ENCODE measurements at places on chromosomes 6 and 20.
A peak's percentile ranks its signal among the peaks of the same experiment; 100 is the strongest.

DNA sequence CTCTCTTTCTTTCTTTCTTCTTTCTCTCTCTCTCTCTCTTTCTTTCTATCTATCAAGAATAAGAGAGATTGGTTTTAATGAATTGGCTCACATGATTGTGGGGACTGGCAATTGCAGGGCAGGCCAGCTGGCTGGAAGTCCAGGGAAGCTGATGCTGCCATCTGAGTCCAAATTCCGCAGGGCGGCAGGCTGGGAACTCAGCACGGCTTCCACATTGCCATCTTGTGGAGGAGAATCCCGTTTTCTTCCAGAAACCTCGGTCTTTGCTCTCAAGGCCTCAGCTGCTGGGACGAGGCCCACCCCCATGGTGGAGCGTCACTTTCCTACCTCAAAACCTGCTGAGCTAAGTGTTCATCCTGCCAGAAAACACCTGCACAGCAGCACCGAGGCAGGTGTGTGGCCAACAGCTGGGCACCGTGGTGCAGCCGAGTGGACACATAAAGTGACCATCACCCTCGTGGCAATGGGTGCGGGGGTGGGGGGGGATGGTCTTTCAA is 58.8 kb upstream of the SLCO4A1 start:
- no peak for DNase-seq

DNA sequence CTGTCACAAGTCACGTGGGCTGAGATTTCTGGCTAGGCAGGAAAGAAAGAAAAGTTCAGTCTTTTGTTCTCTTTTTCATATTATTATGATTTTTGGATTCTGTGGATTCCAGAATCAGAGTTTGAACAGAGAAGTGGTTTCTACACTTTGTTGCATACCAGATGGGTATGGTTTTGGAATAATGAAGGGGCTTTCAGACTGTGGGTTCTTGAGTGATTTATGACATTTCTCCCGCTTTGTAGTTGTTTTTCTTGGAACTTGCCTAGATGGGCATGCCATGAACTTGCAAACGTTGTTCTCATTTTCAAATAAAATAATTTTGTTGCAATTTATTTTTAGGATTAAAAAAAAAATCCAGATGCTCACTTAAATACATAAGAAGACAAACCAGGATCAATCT is 34.4 kb downstream of the CBFA2T2 start:
- no peak for DNase-seq

DNA sequence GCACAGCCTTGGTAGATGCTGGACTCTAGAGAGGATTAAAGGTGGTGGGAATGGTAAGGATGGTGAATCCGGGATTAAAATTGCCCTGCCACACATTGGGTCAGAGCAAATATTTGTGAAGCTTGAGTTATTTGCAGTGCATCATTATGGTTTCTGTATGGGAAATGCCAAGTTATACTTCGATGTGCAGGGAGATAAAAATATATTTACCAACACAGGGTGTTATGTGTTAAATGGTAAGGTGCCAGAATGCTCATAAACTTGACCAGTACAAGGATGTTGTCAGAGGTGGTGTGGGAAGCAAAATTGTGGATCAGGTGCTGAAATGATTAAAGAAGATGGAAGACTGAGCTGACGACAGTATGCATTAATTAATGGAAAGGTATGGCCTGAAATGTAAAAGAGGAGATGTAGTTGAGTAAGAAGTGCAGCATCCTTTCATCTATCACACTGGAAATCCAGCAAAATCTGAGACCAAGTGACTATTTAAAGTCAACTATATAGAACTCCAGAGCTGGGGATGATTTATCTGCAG is 262.3 kb downstream of the ADGB start:
- DNase-seq, result no peak

DNA sequence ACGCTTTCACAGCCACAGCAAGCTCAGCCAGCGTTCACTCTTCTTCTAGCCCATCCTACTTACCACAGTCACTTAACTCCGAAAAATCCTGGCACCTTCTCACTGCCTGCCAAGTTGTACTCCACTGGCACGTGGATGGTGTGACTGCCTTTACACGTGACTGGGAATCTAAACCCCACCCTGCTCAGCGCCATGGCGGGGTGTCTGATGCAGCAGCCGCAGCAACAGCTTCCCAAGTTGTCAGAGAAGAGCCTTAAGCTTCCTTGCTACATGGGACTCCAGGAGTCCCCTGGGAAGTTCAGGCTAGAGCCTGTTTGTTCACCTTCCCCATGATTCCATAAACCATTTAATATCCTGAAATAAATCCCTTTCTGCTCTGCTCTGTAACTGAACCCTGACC is 61.9 kb upstream of the FOXC1 start:
- DNase-seq, result no peak

DNA sequence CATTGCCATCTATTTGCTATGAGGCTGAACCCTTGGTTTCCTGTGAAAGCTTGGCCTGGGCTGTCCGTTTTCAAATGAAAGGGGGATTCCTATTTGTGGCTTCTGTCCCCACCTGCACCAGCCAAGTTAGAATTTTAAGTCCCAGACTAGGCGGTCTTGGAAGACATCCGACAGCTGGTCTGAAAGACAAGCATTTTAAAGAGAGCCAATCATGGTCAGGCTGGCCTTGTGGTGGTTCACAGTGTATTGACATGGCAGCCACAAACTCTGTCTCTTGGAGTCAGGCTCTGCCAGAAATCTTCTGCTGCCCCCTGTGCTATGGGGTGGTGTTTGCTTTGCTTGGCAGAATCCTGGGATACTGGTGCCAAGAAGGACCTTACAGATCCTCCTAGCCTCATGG is 319.2 kb upstream of the MOCS1 start:
- no peak for DNase-seq

DNA sequence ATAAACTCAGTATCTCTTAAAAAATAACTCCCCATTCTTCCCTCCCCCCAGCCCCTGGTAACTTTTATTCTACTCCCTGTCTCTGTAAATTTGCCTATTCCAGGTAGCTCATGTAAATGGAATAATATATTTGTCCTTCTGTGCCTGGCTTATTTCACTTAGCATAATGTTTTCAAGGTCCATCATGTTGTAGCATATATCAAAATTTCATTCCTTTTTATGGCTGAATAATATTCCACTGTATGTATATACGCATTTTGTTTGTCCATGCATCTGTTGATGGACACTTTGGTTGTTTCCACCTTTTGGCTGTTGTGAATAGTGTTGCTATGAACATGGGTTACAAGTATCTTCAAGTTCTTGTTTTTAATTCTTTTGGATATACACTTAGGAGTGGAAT is 13.0 kb downstream of the PERP start:
- no peak for DNase-seq

DNA sequence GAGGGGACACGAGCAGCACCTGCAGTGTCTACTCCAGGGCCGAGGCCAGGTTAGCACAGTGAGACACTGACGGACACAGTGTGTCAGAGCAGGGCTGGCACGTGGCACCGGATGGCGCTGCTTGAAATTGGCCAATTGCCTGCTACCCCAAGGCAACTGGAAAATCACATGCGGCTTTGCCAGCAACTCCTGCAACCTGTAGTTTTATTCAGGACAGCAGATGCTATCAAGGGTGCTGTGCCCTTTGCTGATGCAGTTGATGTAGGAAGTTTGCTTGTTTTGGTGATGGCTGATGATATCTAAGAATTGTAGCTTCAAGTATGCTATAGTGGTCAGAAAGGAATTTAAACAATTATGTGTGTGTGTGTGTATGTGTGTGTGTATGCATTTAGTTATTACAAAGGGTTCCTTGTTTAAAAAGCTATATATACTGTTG is 25.9 kb downstream of the RIN2 start:
- DNase-seq, result no peak

DNA sequence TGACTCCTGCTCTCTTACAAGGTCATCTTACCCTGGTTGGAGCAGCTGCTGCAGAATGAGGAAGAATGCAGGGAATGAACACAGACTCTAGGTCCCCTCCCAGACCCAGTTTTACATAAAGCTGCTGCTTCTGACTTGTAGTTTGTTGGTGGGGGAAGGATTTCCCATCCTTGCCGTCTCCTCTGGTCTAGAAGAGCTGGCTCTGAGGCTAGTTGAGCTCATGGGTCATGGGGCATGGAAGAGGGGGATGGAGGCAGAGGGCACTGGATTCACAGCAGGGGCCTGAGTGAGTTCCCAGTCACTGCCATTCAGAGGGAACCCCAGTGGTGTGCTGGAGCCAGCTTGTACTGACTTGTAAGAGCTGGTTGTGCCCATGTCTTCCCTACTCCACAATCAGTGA is 9.2 kb upstream of the GUCA1A start:
- DNase-seq, result no peak

- DNase-seq, result no peak
These were observed 176.7 kb downstream of the HACE1 start for GRCh38 chr6:104682722-104683643.

- no peak for DNase-seq
These were observed 378.7 kb upstream of the SOX4 start for GRCh38 chr6:21214738-21215448.

- DNase-seq, result no peak
These were observed 35.8 kb downstream of the TBX18 start for GRCh38 chr6:84728602-84729001.

DNA sequence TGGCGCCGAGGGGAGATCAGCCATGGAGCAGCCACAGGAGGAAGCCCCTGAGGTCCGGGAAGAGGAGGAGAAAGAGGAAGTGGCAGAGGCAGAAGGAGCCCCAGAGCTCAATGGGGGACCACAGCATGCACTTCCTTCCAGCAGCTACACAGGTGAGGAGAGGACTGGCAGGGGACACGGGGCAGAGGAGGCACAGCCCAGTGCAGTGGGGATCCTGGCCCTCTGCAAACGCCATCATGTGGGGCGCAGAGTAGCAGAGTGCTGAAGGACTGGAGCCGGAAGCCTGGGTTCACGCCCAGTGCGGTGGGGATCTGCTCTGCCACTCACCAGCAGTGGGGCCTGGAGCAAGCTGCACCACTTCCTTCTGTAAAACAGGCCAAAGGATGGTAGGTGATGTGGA is 41.1 kb upstream of the FANCE start:
- no peak for DNase-seq

- no peak for DNase-seq
These were observed 17.2 kb downstream of the TAB2 start for GRCh38 chr6:149334682-149335160.

DNA sequence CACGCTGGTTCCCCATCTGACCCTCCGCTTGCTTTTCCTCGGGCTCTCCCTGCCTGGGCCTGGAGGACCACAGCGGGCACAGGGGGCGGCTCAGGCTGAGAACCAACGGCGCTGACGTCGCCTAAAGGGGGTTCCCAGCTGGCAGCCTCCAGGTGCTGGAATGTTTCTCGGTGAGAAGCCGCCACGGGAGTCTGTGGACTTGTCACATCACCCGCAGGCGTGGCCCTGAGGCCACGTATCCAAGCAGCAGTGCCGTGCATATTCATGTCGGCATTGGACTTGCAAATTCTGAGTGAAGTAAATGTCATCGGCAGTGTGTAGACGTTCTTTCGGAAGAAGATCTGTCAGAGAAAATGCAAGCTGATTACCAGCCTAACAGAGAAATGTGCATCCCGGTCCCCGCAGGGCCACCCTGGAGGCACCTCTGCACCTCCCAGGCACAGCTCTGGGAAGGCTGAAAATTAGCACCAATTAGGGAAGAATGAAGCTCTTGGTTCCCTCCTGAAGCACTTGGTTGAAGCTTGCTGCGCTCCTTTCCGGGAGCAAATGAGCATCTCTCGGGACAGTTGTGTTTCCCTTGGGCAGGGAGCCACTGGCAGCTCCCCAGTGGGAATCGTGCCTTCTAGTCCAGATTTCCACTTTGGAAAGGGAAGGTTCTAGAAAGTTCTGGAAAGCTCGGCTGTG is 24.3 kb downstream of the NTSR1 start:
- no peak for DNase-seq

DNA sequence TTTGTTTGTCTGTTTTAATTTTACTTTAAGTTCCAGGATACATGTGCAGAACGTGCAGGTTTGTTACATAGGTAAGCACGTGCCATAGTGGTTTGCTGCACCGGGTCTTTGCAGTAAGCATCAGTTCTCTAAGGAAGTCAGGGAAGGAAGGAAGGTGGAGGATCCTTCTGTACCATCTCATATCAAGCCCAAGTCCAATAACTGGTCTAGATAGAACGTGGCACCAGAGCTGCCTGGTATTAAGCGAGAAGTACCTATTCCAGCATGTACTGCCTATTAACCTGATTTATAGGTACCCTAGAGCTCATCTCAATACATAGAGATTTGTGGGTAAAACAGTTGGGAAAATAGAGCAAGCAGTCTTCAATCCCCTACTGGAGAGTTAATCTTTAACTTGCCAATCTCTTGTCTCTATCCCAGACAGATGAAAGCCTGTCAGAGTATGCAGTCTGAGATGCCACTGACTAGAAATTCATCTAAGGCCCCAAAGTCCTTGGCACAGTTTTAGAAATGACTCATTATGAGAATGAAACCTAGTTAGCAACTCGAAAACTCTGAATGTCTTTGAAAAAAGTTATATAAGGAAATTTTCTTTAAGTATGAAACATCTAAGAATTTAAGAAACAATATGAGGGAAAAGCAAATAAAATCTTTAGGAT is 144.9 kb downstream of the TFAP2A start:
- DNase-seq, result no peak

DNA sequence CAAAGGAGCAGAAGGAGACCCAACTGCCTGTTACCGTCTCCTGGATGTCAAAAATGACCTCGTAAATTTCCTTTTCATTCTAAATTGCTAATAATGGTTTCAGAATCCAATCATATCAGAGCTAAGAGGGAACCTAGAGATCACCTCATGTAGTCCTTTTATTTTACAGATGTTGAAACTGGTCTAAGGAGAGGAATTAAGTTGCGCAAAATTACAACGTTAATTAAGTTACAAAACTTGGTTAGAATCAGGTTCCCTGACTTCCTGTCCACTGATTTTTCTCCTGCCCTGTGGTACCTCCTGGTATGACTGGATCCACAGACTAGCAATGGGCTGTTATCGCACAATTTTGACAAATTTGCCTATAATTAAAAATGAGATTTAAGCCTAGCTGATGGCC is 9.0 kb upstream of the STK38 start:
- no peak for DNase-seq

DNA sequence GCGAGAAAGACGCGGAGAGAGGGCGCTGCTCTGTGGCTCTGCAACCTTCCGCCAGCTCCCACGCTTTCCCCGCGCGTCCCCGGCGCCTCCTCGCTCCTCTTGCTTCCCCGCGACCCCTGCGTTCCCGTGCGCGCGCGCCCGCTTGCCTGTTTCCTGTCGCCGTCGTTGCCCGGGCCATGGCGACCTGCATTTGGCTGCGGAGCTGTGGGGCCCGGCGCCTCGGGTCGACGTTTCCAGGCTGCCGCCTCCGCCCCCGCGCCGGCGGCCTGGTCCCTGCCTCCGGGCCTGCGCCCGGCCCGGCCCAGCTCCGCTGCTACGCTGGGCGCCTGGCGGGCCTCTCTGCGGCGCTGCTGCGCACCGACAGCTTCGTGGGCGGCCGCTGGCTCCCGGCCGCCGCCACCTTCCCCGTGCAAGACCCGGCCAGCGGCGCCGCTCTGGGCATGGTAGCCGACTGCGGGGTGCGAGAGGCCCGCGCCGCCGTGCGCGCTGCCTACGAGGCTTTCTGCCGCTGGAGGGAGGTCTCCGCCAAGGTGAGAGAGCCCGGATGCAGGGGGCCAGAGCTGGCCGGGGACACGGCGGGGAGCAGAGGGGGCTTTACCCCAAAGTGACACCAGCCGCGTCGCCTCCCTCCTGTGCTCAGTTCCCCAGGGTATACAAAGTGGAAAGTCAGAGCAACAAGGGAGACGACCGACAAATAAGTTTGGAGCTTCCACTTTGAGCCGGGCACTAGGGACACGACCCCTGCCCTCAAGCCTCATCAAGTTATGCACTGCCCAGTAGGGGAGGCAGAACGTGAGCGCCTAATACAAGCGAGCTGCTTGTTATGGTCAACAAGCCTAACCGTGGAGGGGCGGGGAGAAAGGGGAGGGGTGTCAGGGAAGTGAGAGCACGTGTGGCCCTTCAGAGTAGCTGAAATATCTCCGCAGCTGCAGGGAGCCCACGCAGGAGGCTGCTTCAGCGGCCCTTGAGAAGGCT is at the start of gene ALDH5A1:
TSS of gene ALDH5A1 (plus strand) at position 149 of the 975 bp plus-strand sequence. CDS start at position 177, 28 bp downstream.
- peak; percentile 61 for DNase-seq
